Testis (tissue), 5 donors: ENCODE measurements at places on chromosomes 16 and 17. TPM values are rescaled to one million over a fixed set of nuclear protein-coding genes. Genes with fewer than 3 reads are reported as not detected.

The ZNF200 gene
- 48.3 TPM for total RNA-seq

The TMEM235 gene
- not detected for total RNA-seq

The CCDC78 gene
- total RNA-seq, result 3.2 TPM

The CAMTA2 gene
- 22.4 TPM for total RNA-seq

The MT1G gene
- 2.1 TPM for total RNA-seq

The BCAS3 gene
- 73.0 TPM for total RNA-seq

The KRTAP4-9 gene
- not detected for total RNA-seq

DNA sequence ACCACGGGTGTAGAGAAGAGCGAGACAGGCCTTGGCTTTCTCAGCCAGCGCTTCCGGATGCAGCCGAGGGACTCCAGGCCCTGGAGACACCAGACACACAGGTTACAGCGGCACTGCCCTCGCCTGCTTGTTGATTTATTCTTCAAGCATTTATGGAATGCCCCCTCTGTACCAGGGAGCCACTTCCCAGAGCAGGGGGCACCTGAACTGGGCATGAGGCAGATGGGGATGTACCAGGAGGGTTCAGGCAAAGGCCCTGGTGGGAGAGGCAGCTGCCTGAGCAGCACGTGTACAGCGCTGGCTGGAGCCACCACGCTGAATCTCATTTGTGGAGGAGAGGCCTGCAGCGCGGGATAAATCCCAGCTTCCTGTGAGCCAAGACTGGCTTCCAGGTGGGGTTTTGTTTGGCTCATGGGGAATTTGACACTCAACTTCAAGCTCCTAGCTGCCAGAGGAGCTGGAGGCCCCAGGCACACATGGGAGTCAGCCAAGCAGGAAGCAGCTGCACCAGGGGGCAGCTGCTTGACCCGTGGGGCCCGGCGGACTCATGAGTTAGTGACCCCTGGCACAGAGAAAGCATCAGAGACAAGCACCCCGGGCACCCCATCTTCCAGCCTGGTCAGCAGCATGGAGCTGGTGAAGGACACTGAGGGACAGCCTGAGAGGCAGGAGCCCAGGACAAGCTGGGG, 59.7 kb downstream of the IL21R start:
- no peak for DNase-seq

DNA sequence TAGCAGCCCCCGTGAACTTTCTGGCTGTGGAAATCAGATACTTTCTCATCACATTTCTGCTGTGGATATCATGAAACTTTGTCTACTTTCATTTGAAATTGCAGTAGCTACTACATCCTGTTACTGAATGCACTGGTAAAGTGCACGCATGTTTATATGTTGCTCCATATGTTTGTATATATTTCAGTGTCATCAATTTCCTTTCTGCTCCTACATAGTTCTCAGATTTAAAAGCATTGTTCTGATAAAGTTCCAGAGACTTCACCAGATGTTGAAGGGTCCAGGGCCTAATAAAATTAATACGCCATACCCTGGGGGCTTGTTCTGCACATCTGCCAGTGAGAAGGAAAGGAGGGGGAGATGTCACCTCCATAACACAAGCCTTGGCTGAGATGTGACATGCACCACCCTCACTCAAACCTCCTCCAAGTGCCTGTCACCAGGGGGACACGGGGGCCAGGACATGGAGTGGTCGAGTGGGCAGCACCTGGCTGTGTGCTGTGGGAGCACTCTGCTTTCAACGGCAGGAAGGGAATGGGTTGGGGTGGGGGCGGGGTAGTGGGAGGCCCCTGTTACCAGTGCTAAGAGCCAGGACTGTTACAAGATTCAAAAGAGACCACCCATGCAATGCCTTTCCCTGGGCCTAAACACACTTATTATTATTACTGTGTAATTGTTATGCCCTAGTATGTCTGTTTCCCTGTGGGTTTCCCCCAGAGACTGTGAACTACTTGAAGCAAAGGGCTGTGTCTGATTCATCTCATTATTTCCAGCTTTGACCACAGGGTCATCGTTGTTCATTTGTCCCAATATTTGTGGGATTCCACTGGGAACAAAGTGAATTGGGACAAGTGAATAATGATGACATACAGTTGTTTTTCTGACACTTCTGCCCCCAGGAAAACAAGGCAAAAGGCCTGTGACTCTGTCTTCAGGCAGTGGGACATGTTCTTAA, 193.4 kb downstream of the FOXL1 start:
- no peak for DNase-seq

- no peak for DNase-seq
Observed at GRCh38 chr17:83179811-83180210, 100.4 kb downstream of the METRNL start.

DNA sequence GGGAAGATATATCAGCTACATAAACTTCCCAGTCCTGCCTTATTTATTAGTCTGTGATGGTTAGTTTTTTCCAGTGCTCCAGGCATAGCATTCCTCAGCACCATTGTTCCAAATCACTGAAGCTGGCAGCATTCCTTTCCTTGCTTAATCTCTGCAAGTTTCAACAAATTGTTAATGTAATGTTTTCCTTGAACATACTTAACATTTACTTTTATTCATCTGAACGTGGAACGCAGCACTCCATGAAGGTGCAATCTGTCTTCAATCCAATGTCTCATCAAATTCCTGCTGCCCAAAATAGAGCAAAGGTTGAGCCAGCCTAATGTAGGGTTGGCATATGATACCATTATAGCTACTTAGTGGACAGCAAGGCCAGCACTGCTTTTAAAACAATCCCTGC, 441.1 kb upstream of the RBFOX1 start:
- no peak for DNase-seq

DNA sequence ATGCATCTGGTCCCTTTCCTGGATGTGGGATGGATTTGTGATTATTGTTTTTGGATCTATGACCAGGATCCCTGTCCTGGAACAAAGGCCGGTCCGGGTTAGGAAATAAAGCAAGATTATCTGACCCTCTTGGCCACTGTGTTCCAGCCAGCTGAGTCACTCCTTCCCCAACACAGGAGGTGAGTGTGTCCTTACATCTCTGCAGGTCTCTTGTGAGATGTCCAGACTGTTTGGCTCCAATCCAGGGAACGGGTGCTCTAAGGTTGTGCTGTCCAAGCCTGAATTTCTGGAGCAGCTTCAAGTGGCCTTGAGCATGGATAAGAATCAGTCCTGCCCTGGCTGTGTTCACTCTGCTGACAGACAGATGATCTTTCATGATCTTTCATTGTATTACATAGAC, 136.5 kb upstream of the CCL2 start:
- DNase-seq, result no peak

GRCh38 chr16:3400446-3400778, 392 bp downstream of the ZSCAN32 start:
- DNase-seq, result no peak

- no peak for DNase-seq
Observed at GRCh38 chr17:42002792-42003301, 14.4 kb downstream of the DNAJC7 start.

DNA sequence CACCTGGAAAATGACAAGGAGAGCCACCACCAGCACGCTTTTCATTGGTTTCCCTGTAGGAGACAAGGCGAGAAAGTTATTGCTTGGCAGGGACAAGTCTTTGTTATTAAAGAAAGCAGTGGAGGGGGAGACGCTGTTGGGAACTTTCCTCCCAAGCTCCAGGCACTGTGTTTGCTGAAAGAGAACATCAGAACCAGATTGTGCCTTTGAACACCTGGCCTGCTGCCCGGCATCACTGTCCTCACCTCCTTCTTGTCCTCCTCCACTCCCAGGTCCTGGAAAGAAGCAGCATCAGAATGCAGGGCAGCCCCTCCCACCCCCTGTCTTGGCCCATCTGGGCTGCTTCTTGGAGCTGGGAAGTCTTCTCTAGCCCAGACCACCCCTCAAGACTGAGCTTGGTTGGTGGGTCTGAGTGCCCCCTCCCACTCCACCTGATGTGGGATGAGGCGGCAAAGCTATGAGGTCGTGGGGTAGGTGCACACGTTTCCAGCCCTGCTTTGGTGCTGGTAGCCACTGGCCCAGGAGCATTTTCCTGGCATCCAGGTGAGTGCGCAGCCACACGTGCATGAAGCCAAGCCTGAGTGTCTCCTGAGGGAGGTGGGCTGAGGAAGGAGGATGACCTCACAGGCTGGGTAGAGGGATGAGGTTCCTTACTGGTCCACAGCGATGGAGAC, 6.2 kb downstream of the CCR7 start:
- DNase-seq, result peak; percentile 65

DNA sequence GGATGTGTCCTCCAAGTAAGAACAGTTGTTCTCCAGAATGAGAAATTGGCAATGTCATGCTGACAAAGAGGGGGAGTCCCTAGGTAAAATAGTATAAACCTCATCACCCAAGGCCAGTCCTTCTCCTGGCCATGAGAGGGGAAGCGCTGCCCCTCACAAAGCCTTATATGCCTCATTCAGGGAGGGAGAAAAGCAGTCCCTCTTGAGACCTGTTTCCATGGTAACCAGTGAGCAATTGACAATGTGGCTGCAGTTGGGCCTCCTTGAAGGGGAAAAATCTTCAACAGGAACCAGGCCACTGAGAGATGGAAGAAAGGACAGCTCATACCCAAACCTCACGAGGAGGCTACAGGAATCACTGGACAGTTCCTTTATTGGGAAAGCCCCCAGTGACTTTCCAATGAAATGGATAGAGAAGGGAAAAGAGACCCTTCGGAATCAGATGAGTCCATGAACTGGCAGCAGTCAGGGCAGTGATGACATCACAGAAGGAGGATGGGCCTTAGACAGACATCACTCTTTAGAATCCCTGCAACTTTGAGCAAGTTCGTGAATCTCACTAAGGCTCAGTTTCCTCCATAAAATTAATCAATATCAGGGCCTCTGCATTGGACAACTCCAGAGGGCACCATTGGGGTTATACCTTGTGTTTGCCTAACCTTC, 275.7 kb downstream of the TOX3 start:
- no peak for DNase-seq

DNA sequence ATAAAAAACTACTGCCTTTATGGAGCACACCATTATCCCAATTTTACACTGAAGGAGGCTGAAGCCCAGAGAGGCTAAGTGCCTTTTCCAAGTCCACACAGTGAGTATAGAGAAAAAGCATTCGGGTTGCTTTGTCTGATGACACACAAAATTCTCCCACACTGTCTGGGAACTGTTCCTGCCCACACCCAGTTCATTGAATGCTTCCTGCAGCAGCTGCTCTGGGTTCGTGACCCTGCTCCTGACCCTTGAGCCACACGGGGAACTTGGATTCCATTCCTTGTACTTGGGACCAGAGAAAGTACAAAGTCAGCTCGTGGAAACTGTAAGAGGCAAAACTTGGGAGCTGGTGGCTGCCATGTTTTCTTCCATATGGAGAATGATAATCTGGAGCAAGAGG, 57.9 kb downstream of the AKAP1 start:
- DNase-seq, result peak; percentile 34

- no peak for DNase-seq
Observed at GRCh38 chr17:72126575-72127486, 6.0 kb downstream of the SOX9 start.

DNA sequence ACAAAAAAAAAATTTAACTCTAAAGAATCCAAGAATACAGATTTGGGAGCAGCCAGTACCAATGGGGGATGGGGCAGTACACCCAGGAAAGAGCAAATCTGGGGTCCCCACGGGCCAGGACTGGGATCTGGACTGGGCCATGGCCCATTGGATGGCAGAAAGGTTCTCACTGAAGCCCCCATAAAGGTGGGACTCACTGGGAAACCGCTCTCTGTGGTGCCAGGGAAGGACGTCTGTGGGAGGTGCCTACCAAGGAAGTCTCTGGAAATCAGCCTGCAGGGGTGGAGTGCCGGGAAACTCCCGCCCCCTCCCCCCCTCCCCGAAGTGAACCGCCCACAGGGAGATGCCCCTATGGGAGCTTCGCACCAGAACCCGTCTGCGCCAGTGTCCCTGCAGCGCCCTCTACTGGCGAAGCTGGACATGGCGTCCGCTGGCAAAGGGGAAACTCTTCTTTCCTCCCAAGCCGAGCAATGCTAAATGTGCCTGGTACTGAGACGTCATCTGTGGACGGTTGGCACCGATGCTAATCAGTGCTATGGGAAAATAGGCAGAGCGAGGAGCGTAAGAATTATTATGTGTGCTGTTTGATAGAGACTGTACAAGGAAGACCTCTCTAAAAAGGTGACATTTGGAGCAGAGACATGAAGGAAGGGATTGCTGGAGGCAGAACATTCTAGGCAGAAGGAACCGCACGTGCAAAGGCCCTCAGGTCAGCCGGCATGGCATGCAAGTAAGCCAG, 671.1 kb downstream of the WWOX start:
- DNase-seq, result peak; percentile 86

DNA sequence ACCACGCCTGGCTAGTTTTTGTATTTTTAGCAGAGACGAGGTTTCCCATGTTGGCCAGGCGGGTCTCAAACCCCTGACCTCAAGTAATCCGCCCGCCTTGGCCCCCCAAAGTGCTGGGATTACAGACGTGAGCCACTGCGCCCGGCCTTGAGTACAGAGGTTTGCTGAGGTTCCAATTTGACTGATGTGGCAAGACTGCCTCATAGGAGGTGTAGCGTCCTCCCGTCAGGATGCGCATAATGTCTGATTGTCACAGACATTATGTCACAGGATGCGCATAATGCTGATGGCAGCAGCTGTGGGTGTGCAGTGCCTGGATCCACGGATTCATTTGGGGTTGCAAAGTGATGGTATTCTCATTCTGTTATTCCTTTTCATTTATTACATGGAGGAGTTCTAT, 45.2 kb downstream of the HAPSTR1 start:
- no peak for DNase-seq

DNA sequence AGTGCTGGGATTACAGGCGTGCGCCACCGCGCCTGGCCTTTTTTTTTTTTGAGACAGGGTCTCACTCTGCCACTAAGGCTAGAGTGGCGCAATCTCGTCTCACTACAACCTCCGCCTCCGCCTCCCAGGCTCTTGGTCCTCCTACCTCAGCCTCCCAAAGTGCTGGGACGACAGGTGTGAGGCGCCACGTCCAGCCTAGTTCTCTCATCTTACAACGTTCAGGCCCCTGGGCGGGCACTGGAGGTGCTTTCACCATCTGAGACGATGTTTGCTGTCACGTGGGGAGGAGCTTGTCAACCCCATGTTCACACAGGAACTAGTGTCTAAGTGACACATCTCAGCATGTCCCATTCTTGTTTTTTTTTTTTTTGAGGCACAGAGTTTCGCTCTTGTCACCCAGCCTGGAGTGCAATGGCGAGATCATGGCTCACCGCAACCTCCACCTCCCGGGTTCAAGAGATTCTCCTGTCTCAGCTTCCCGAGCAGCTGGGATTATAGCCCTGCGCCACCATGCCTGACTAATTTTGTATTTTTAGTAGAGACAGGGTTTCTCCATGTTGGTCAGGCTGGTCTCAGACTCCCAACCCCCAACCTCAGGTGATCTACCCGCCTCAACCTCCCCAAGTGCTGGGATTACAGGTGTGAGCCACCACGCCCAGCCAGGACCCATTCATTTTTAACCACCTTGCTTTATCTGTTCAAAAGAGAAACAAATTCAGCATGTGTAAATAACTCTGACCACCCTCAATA, 5.2 kb upstream of the FANCA start:
- no peak for DNase-seq

GRCh38 chr17:63165400-63165799, 199.4 kb downstream of the TANC2 start:
- no peak for DNase-seq
